ENCODE measurements at places on chromosomes 2 and 18.

DNA sequence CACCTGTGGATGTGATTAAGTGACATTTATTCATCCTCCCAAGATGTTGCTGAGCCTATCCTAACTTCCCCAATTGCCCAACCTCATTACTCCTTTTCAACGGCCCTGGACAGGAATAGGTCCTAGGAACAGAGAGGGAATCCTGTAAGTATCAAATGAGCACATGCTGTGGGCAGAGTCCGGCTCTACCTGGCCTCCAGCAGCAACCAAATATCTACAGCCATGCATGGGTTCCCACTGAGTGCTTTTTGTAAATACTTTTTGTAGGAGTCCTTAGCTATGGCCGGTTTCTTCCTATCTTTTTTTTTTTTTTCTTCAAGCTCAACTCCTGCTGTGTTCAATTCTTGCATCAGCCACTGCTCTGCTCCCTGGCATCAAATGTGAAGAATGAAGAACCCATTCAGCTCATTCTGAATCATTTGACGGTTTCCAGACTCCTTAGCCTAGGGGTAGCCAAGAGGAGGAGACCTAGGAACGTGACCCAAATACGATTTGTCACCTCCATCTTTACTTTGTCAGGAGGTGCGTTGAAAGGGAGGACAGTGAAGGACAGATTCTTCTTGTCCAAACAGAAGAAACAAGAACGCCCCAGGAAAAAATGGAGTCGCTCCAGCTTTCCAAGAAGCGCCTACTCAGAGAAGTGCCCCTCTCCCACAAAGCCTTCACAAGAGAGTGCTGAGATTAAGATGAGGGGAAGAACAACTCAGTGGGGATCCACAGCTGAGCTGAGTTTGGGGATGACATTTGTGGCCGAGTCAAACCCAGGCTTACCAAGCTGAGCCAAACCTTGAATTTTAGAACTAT, 46.7 kb upstream of the LCLAT1 start:
- no peak for DNase-seq

DNA sequence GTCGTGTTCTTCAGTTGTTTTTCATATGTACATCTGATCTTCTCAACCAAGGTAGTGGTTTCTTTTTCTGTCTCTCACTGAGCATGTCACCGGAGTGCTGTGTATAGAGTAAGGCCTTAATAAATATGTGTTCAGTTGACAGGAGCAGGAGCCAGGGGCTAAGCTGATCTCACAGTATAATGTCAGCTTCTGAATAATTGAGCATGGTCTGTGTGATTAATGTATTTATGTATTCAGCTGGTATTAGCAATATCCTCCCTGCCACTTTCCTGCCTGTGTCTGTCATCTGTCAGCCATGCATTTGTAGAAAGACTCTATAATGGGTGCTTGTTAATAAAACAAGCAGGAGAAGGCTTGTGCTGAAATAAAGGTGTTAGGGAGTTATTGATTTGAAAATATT, 198.9 kb downstream of the ADCYAP1 start:
- DNase-seq = no peak

GRCh38 chr2:71581026-71581425, 127.7 kb downstream of the DYSF start:
- no peak for DNase-seq

GRCh38 chr2:152335726-152336118, 748 bp downstream of the FMNL2 start:
- DNase-seq = no peak

- no peak for DNase-seq
Observed at GRCh38 chr2:239046822-239047221, 198.9 kb downstream of the TWIST2 start.

GRCh38 chr2:231593666-231594065, 1.0 kb downstream of the TEX44 start:
- no peak for DNase-seq

DNA sequence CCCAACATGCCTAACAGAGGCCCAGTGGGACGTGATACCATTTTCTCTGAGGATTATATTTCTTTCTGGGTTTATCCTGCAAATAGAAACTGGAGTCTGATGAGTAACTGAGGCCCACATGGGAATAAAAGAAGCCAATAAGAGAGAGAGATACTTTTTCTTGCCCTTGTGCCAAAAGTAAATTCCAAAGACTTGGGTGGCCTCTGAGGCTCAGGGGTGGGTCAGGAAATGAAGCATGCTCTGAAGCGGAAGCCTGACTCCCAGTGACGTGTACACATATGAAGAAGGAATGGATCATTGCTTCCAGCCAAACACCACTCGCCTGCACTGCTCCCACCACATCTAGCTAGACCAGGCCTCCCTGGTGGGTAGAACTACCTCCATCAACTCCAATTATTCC, 273.6 kb upstream of the NCKAP5 start:
- DNase-seq = no peak
